ENCODE measurements at places on chromosomes 5 and 9.

DNA sequence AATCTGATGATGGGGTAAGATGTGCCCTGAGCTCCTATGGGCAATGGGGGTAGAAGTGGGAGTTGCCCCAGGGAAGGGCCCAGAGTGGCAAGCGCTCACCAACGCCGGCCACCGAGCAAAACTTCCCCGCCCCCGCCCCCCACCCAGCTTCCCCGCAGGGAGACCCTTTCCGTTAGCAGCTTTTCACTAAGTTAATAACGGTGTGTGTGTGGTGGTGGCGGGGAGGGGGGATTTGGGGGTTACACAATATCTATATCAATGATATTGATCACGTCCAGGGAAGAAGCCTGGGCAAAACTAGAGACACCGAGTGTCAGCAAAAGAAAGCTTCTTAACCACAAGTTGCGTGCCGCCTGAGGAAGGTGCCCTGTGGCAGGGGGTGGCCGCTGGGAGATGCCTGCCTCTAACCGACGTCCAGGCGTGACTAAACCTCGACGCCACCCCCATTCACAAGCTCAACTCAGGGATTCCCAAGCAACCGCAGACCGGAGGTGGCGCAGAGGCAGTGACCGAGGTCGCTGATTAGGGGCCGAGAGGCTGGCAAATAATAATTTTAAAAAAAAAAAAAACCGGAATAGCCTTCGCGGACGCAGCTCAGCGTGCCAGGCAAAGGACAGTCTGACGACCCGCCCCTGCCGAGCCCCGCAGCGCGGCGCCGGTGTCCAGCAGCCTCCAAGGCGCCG lies 222.6 kb downstream of the MEF2C start:
- no peak for DNase-seq

DNA sequence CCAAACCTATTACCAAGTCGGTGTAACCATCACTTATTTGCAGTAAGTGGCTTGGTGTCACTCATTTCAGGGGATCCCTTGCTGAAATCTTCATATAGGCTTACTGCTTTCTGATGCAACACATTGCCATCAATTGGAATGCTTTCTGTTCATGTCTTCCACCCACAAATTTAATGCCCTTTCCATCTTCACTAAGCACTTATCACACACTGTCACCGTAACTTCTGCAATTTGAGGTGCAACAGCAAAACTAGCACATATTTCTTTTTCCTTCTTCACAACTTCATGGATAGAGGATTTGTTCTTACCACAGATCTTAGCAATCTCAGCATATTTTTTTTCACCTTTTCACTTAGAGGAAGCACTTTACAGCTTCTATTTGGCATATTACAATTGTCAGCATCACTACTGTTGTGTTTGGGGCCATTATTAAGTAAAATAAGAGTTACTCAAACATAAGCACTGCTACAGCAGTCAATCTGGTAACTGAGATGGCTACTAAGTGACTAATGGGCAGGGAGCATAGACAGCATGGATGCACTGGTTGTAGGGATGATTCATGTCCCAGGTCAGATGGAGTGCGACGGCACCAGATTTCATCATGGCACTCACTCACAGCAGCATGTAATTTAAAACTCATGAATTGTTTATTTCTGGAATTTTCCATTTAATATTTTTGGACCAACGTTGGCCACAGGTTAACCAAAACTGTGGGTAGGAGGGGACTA lies 70.1 kb downstream of the PIP5K1B start:
- no peak for DNase-seq

DNA sequence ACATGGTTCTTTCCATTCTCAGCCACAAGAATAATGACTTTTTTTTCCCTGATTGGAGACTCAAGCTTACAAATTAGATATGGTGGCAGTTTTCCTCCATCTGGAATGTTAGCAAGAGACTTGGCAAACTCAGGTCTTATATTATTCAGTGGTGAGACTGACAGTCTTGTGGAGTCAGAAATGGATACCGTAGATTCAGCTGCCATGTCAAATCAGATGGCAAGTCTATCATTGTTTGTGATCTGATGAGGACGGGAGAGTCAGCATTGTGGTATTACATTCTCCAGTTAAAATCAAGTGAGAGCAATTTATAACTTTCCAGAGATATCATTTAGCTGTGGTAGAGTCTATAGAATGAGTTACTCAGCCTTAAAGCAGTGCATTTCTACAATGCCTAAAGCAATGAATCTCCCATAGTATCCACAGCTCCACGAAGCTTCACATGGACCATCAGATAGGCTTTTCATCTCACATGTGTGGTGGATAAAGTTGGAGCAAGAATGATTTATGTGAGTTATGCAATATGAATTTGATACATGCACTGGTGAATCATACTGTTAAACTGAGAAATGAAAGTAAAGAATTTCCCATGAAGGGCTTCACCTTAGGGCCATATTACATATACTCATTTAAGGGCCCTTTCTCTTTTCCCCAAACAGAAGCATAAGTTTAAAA lies 430.6 kb downstream of the ZNF608 start:
- DNase-seq = no peak

GRCh38 chr5:168827636-168828035 lies 248.5 kb upstream of the PANK3 start:
- no peak for DNase-seq

DNA sequence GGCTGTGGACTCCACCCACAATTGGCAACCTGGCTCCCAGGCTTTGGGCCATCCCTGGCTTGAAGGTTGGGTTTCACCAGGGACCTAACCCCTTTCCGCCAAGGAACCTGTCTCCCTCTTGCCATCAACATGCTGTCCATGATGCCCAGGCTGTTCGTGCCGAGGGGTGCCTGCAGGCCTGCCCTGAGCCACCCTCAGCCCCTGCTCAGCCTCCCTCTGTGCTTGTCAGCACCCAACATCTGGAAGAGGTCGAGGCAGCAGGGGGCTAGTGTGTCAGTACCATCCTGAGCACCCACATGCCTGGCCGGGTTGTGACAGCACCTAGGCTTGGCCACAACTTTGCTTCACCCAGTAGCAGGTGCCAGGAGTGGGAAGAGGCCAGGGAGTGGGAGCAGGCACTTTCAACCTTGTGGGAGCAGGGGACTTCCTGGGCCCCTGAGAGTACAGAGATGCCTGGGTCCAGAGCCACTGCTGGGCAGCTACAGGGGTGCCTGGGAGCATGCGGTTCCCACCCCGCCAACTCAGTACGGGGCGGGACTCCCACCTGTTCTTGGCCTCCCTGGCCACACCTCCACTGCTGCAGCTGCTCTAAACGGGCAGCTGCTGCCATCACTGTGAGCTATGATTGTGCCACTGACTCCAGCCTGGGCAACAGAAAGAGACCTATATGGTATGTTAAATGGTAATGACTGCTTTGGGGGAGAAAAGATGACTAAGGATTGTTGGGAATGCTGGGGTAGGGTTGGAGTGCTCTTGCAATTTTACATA lies 6.3 kb downstream of the PDCD1LG2 start:
- DNase-seq = no peak

DNA sequence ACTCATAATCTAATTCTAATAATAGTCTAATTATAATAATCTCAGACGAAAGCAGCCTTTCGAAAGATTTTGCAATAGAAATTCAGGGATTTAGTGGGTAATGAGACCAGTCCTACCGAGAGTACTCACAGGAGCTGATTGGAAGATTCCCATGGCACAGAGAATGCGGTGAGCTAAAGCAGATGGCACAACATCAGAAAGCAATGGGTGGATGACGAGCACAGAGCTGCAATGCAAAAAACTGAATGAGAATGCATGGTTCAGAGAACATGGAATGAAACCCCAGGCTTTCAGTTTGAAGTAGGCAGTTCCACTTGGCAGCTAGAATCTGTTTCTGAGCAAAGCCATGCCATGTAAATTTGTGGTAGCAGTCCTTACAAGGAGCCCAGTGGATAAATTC lies 78.2 kb upstream of the SPINK5 start:
- DNase-seq = no peak

DNA sequence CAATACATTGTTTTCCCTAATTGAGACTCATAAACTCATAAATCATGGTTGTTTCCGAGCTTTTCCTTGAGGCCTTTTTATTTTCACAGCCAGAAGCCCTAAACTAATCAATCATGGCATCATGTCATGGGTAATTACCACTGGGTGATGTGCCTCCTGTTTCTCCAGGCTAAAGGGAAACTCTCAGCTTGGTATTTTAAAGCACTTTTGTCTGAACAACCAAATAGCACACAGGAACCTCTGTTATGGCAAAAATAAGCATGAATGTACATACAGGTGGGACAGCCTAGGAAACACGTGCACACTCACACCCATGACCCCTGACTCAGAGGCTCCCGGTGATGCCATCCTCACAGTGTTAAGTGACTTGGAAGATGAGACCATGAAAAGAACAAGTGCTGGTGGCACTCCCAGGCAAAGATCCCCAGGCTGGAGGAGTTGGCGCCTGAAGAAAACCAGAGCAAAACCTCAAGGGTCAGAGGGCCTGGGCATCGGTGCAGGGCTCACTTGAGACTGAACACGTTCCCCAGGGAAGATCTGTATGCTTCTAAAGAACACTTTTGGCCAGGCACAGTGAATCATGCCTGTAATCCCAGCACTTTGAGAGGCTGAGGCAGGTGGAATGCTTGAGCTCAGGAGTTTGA lies 154.3 kb downstream of the ROR2 start:
- DNase-seq = no peak

DNA sequence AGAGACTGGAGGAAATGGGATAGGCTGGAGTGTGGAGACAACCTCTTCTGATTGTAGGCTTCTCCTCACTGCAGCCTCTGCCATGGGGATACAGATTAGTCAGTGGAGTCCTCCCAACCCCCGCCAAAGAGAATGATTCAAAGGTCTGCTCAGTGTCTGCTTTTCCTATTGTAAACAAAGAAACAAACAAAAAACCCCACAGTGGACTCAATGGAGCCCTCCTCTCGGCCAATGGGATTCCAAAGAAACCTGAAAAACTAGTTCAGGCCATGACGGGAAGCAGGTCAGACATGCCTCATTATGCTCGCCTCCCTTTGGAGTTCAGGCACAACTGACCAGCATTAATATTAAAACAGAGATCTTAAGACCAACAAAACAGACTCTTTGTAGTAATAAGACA lies 85.8 kb downstream of the SEC61B start:
- DNase-seq = no peak

DNA sequence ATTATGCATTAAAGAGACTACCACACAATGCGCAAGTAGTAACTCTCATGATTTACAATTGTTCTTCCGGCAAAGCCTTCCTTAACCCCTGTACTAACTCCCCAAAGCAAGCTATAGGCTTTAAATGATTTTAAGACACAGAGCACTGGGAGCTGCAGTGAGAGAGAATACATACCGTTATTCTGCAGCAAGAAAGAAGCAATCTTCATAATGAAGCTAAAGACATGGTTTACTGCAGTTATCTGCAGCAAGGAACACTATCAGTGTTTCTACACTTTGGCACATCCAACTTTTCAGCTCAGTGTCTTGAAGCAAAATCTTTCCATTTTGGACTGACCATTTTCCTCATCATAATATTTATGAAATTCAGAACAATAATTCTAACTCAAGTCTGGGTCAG lies 61.0 kb downstream of the ZFR start:
- no peak for DNase-seq

- no peak for DNase-seq
Measured at GRCh38 chr9:34479431-34479866, 20.8 kb downstream of the DNAI1 start.

GRCh38 chr9:81858657-81859430 lies 69.4 kb upstream of the SPATA31D4 start:
- no peak for DNase-seq

GRCh38 chr9:37508135-37508833 lies 22.5 kb downstream of the POLR1E start:
- no peak for DNase-seq

GRCh38 chr5:105101577-105101976 lies 1539.0 kb upstream of the NUDT12 start:
- no peak for DNase-seq

- DNase-seq = no peak
Measured at GRCh38 chr5:111255169-111255568, 31.0 kb downstream of the CAMK4 start.

DNA sequence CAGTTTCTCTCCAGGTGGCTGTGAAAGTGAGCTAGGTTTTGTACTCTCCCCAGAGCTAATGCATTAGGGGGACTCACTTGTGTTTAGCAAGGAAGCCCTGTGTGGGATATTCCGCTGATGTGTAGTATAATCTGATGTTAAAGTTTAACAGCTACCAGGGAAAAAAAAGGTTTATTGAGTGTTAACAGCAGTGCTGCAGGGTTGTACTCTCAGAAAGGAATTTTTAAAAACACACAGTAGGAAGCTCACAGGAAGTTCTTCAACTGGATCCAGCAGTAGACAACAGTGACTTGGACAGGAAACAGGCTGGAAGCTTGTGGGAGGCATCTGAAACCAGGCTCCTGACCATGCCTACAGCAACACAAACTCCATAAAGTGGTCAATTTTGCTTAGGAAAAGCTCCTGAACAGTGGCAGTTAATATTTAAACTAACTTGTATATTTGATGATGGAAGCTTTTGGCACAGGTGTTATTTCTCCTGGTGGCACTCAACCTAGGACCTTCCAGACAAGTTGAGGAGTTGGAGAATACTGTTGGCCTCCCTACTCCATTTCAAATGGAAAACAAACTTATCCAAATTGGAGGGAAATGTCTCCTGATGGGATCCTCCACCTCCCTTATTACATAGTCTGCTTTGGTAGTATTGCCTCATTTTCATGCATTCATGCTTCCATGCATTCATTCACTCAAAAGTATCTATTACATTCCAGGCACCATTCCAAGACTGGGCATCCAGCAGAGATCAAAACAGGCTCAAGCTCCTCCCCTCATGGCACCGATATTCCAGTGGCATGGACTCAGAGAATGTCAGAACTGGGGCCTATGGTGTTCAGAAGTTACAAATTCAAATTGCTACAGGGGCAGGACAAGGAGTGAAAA lies 54.7 kb downstream of the FOXD1 start:
- DNase-seq = no peak

All from heart left ventricle (tissue), 16 donors.